Hindlimb muscle (tissue), 1 donor: ENCODE measurements at places on chromosomes 5 and 9.
A peak's percentile ranks its signal among the peaks of the same experiment; 100 is the strongest.

GRCh38 chr5:52896534-52897237, 92.5 kb upstream of the ITGA2 start:
- DNase-seq, result no peak

GRCh38 chr5:36273809-36274526, 27.7 kb downstream of the RANBP3L start:
- DNase-seq, result no peak

- DNase-seq, result no peak
Observed at GRCh38 chr9:132671620-132672412, 1.6 kb downstream of the GTF3C4 start.

DNA sequence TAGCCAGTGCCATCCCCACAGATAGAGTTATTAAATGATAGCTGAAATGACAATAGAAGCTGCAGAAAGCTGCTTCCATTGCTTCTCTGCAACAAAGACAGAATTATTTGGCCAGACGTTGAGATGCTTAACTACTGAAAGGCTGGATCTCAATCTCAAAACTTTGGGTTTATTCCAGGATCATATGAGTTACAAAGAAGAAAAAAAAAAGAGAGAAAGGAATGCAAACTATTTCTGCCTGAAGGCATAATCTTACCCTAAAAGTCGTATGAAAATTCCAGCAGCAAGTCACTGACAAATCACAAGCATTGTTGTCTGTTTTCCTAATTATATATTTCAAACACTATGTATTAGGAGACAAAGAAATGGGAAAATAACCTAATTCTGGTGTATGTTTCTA, 12.8 kb upstream of the TYRP1 start:
- DNase-seq, result no peak

DNA sequence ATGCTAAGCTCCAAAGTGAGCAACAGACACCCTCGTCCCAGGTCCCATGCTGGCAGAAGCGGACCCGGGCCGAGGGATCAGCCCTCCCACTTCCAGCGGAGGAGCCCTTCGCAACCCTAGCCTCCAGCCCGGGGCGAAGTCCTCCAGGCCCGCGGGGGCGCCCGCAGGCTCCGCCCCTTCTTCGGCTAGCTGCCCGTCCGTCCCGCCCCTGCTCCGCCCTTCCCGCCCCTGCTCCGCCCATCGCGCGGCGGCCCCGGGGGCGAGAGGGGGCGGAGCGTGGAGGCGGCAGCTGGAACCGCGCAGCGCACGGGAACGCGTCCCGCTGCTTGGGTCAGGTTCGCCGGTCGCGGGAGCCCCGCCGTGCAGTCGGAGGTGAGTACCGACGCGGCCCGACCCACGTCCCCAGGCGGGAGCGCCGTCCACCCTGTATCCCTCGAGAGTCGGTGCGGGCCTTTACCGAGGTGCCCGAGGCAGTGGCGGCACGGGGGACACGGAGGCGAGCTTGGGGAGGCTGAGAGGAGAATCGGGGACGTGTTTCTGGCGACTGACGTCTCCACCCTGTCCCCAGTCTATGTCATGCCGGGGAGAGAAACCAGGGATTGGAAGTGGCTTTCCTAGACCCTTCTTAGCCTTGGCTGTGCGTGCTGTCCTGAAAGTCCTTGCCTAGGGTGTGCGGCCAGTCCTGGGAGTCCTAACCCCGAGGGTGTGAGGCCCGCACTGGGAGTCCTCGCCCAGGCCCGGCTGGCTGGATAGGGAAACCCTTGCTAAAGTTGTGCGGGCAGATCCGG, at the start of gene ACO1:
Gene ACO1 (plus strand): TSS at position 280 of the 788 bp plus-strand sequence. CDS start 20,864 bp downstream, outside the sequence.
- DNase-seq, result peak; percentile 91

DNA sequence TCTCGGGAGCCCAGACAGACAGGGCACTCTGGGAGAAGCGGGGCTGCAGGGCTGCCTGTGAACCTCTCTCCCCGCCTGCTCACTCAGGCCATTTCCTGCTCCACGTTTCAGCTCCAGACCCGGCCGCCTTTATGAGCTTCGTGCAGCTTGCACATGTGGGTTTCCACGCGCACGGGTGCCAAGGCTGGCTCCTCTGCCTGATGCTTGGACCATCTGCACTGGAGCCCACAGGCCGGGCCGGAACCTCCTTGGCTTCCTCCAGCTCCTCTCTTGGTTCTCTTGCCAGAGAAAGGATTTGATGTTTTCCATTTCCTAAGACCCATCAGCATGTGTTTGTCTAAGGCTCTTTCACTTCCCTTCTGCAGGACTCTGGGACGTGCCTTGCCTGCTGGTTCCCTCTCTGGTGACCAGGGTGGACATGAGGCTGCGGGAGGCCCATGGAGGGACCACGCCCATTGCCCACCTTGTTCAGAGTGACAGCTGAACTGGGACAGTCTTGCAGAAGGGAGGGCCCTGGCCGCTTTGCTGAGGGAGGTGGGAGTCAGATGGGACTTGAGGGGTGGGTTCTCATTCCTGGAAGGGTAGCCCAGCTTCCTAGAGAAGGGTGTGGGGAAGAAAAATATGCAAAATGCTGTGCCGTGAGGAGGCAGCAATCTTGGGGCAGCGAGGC, 23.3 kb upstream of the COL5A1 start:
- peak; percentile 79 for DNase-seq

GRCh38 chr5:178279723-178280438, 47.3 kb upstream of the PHYKPL start:
- peak; percentile 77 for DNase-seq

- DNase-seq, result no peak
Observed at GRCh38 chr5:174741352-174741751, 17.0 kb downstream of the MSX2 start.
